Activated naive CD4-positive, alpha-beta T cell treated with anti-CD3 and anti-CD28 coated beads, Interleukin-2, amount 50 U/mL, for 16 hours (primary cell): ENCODE measurements at places on chromosomes 16 and 17.

- no peak for DNase-seq
Measured at GRCh38 chr16:76818606-76819181, 372.3 kb upstream of the MON1B start.

DNA sequence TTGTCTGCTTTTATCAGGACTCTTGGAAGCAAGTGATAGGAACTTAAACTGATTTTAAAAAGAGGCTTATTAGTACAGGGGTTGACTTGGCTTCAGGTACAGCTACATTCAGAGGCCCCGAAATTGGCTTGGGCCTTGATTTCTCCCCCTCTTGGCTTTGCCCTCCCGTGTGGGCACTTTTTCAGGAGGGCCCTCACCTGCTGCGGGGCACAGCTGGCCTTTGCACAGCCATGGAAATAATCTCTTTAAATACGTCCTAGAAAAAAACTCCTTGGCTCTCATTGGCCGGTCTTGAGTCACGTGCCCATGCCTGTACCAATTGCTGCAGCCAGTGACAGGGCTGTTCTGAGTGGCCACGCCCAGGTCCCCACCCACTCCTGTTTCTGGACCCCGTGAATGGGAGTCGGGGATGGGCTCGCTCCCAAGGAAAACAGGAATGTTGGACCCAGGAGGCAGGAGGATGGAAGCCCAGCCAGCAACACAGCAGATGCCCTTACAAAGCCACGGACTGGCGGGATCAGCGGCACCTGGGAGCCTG is 15.0 kb downstream of the CA5A start:
- DNase-seq: no peak

DNA sequence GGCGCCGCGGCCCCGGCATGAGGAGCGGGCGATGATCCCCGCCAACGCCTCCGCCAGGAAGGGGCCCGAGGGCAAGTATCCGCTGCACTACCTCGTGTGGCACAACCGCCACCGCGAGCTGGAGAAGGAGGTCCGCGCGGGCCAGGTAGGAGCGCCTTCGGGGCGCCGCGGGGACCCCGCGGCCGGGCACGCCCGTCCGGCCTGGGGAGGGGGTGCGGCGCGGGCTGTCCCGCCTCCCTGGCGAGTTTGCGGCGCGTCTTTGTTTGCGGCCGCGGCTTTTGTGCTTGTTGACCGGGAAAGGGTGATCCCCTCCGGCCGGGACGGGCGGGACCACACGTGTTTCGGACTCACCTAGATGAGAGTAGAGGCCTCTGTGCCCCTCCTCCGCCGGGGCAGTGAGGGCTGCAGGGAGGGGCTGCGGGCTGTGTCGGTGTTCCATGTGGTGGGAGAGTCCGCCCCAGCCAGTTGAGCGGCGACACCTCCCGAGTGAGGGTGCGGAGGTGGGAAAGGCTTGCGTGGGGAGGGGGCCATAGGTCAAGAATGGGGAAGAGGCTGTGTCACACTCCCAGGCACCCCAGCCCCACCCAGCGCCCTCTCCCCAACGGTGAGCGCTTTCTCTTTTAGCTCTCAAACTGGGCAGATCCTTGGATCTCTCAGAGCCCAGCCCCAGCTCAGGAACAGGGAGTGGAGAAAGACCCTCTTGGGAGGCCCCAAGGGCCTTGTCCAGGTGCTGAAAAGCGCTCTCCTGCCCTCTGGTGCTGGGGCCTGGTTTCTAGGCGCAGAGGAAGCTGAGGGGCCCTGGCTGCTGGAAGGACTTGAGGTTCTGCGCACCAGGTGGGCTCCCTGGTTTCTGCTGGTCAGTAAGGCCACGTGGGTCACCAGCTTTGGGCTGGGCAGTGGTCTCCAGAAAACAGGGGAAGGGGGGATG is 923 bp downstream of the ANKRD13B start:
- DNase-seq: peak; percentile 38

DNA sequence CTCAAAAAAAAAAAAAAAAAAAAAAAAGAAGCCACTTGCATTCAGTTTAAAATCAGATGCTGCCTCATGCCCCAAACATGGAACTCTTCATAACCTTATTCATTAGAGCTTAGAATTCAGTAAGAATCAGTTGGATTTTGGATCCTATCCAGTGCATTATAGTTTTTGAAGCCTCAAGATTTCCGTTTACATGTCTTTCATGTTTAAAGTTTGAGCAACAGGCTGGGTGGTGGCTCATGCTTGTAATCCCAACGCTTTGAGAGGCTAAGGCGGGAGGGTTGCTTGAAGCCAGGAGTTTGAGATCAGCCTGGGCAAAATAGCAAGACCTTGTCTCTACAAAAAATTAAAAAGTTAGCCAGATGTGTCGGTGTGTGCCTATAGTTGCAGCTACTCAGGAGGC is 55.0 kb downstream of the SNTB2 start:
- no peak for DNase-seq

GRCh38 chr17:38873640-38874380 is 4.0 kb downstream of the LASP1 start:
- DNase-seq: no peak

- DNase-seq: no peak
Measured at GRCh38 chr16:35302859-35303258, 1843.4 kb downstream of the TP53TG3F start.

DNA sequence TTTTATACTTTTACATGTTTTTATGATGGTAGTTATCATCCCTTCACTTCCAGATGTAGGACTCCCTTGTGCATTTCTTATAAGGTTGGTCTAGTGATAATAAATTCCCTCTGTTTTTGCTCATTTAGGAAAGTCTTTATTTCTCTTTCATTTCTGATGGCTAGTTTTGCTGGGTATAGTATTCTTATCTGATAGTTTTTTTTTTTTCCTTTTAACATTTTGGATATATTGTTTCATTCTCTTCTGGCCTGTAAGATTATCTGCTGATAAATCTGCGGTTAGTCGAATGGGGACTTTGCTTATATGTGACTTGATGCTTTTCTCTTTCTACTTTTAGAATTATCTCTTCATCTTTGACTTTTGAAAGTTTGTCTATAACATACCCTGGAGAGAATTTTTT is 153.1 kb upstream of the MPHOSPH6 start:
- no peak for DNase-seq

DNA sequence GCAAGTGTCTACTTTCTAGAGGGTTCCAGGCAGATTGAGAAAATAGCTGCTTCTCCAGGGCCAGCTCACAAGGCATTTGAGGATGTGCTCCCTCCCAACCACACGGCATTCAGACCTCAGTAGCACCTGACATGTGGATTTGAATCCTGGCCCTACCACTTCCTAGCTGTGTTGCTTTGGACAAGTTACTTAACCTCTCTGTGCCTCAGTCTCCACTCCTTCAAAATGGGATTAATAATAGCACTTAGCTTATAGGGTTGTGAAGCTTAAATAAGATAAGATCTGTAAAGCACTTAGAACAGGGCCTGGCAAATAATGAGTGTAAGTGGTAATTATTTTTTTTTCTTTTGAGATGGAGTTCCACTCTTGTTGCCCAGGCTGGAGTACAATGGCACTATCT is 21.0 kb upstream of the NOMO2 start:
- no peak for DNase-seq

DNA sequence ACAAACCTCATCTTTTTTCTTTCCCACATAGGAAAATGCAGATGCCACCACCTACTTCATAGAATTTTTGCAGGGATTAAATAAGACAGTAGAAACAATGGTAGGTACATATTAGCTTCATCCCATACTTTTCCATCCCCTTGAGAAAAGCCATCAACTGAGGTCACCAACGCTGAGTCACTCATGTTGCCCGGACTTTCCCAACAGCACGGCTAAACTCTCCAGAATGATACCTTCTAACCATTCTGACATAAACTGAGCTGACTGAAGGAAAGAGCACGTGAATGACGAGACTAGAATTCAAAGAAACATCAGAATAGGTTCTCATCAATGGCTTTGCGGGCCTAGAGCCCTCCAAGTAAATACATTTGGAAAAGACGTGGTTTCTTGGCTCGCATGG is 146.0 kb upstream of the RCVRN start:
- DNase-seq: no peak

DNA sequence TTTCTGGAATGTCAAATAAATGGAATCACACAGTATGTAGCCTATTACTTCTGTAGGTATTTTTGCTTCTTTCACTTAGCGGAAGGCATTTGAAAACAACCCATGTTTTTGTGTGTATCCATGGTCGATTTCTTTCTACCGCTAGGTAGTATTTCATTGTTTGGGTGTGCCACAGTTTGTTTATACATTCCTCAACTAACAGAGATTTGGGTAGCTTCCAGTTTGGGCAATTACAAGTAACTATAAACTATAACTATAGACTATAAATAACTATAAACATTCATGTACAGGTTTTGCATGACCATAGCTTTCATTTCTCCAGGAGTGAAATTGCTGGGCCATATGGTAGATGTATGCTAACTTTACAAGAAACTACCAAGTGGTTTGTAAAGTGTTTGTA is 40.1 kb downstream of the LYRM9 start:
- no peak for DNase-seq

DNA sequence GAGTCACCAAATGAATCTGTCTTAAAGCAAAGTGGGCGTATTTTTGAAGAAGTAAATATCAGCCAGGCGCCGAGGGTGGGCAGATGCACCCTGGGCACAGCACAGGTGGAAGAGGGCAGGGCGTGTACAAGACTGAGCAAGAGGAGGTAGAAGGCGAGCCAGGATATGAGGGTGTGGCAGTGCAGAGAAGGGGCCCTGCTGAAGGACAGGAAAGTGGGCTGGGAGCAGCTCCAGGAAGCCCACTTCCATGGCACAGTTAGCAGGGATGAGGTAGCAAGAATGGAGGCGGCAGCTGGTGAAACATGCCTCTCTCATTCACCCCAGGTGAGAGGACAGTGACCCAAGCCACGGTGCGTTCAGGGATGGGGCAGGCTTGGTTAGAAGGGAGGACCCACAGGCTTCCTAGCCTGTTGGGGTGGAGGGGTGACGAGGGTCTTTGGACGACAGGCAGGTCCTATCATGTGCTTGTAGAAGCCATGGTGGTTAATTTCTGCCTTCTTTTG is 149.3 kb downstream of the CLEC16A start:
- DNase-seq: no peak

- no peak for DNase-seq
Measured at GRCh38 chr17:18910881-18911280, 41.1 kb upstream of the SLC5A10 start.

GRCh38 chr16:49369651-49370611 is 3.7 kb upstream of the C16orf78 start:
- DNase-seq: no peak

DNA sequence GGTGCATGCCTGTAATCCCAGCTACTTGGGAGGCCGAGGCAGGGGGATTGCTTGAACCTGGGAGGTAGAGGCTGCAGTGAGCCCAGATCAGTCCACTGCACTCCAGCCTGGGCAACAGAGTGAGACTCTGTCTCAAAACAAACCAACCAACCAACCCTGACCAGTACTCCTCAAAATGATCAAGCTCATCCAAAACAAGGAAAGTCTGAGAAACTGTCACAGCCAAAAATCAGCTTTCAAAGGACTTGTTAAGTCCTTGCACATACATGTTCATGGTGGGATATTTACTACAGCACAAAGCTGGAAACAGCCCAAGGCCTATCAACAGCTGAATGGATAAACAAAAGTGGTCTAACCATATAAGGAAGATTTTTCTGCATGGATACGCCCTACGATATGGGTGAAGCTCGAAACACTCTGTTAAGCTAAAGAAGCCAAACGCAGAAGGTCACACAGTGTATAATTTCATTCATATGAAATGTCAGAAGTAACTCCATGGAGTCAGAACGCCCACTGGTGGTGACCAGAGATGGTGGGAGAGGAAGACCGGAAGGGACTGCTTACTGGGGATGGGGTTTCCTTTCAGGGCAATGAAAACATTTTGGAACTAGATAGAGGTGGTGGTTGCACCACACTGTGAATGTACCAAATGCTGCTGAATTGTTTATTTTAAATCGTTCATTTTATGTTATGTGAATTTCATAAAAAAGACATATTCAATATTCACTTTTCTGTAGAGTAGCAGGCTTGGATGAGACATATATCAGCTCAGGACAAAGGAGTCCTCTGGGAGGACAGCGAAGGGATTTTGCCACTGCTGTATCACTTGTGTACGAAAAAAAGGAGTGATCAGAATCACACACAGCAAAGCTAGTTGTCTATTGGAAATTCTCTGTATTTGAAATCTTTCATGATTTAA is 17.7 kb downstream of the CCL17 start:
- DNase-seq: no peak

- DNase-seq: no peak
Measured at GRCh38 chr16:89923640-89924296, 626 bp downstream of the TUBB3 start.

- no peak for DNase-seq
Measured at GRCh38 chr16:87818533-87819161, 50.7 kb downstream of the SLC7A5 start.

DNA sequence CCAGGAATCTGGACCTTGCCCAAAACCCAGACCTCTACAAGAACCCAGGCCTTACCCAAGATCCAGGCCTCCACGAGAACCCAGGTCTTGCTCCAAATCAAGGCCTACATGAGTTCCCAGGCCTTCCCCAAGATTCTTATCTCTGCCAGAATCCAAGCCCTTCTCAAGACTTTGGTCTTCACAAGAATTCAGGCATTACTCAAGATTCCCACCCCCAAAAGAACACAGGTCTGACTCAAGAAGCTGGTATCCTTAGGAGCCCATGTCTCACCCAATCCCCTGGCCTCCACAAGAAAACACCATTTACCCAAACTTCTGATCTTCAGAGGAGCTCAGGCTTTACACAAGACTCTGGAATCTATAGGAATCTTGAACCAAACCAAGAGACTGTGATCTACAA is 2.6 kb downstream of the SPEM3 start:
- no peak for DNase-seq

- no peak for DNase-seq
Measured at GRCh38 chr16:4334724-4335495, 16.2 kb downstream of the PAM16 start.
